ENCODE measurements at places on chromosomes 11 and 22.

GRCh38 chr22:40463017-40463631 lies 92.7 kb downstream of the SGSM3 start:
- DNase-seq = peak; percentile 78

DNA sequence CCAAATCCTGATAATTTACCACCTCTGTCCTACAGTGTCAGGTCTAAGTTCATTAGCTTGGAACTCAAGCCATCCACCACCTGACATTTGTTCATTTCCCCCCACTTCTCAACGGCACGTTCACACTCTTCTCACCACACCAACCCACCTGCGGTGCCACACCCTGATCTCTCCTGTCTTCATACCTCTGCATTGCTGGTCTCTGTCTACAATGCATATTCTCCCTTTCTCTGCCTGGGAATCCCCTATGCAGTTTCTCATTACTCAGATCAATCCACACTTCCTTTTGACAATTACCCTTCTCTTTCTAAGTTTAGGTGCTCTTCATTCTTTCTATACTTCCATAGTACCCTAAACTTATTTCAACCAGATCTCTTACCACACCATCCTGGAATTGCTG lies 20.4 kb upstream of the EMSY start:
- no peak for DNase-seq

- no peak for DNase-seq
Observed at GRCh38 chr22:50339945-50340879, 2.9 kb upstream of the PPP6R2 start.

GRCh38 chr11:65491163-65491465 lies 7.7 kb upstream of the MALAT1 start:
- DNase-seq = no peak

DNA sequence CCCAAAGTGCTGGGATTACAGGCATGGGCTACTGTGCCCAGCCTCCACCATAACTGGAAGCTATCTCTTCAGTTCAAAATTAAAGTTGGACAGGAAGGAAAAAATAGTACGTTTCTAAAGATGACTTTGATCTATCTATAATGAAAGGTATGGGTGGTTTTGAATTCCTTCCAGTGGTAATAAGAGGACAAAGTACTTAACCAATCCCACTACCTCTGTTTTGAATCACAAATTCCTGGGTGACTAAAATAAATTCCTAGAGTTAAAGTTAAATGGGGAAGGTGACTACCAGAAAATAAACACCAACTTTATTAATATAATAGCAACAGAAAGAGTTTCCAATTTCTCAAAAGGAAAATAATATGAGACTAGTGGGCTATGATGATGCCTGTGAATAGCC lies 9.1 kb downstream of the PHF5A start:
- DNase-seq = no peak

GRCh38 chr22:42910221-42910942 lies 53.3 kb upstream of the ARFGAP3 start:
- no peak for DNase-seq

GRCh38 chr11:131300439-131300717 lies 70.0 kb upstream of the NTM start:
- DNase-seq = no peak

DNA sequence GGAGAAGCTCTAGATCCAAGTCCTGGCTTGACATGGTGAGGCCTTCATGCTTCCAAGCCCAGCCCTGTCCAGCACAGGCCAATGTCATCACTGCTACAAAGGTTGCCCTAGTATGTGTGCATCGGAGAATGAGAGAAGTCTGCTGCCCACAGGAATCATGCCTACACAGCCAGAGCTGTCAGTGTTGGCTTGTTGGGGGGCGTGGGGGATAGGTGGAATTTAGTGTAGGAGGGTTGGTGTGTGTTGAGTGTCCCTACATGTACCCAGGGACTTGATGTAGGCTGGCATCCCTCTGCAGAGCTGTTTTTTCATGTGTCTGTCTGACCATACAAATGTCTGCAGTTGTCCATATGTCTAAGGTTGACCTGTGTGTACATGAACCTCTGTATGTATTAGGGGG lies 37.6 kb downstream of the SLC22A12 start:
- no peak for DNase-seq

DNA sequence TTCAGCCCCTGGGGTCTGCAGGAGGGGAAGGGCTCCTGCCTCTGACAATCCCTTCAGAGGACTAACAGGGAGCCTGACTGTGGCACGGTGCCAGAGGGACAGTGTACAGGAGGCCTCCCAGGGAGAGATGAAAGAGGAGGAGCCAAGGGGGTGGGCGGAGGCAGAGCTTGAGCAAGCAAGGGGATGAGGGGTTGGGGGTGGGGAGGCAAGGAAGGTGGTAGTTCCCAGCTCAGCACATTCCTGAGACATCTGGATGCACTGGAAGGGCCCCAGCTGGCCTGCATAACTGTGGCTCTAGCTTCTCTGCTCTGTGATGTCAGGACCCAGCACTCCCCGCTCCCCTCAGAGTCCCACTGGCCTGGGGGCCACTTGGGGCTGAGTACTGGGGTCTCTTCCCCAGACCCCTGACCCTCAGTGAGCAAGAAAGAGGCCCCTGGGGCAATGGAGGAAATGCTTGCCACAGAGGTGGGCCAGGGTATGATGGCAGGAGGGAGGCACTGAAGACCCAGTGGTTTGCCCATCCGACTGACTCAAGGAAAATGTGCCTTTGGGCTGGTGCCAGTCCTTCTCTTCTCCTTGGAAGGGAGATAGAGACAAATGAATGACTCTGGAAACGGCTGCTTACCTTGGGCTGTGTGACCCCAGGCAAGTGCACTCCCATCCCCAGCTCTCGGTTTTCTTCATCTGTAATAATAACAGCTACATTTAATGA lies 13.3 kb downstream of the CREB3L1 start:
- DNase-seq = no peak

GRCh38 chr11:127926721-127927120 lies 660.6 kb downstream of the ETS1 start:
- no peak for DNase-seq

- DNase-seq = no peak
Observed at GRCh38 chr22:26515931-26516330, 3.7 kb upstream of the TFIP11 start.

DNA sequence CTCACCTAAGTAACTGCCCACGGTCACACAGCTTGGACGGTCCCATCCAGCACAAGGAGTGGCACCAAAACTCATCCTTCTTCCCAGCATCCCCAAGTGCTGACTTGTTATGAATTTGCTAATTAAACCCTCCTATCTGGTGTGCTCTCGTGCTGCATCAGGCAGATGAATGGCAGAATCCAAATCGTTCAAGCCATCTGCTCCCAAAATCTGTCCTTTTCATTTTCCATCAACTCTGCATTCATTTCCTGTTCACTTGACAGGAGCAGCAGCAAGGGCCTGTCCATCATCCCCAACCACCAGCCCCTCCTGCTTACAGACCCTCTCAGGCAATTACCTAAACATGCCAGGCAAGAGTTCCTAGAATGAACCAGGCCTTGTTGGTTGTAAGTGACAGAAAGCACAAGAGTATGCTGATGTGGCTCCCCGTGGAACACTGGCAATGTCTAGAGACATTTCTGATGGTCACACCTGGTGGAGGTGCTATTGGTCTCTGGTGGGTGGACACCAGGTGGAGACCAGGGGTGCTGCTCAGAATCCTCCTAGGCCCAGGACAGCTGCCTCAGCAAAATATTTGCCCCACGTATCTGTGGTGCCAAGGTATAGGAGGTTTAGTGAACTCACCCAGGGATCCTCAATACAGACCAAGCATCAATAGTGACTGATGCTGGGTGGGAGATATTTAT lies 832.5 kb downstream of the TBC1D22A start:
- DNase-seq = no peak

GRCh38 chr11:128551611-128552335 lies 35.6 kb downstream of the ETS1 start:
- no peak for DNase-seq

DNA sequence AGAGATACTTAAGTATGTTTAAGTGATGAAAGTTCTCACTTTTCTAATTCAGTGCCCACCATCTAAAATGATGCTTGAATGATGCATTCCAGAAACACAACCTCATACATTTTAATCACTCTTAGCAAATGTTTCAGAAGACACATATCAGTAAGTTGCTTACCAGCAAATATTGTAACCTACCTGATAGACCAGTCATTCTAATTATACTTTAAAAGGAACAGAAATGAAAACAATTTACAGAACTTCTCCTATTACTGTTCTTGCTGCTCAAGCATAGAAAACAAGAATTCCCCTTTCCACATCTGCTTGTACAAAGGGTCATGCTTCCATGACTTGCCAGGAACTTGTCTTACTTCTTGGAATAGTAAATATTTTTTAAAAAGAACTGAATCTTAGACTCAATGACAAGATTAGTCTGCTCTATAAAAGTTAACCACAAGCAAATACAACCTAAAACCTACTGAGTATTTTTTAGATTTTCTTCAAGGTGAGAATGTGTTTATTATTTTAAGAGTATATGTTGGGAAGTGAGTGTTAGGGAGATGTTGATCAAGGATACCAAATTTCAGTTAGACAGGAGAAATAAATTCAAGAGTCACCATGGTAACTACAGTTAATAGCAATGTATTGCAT lies 82.0 kb upstream of the SC5D start:
- no peak for DNase-seq

DNA sequence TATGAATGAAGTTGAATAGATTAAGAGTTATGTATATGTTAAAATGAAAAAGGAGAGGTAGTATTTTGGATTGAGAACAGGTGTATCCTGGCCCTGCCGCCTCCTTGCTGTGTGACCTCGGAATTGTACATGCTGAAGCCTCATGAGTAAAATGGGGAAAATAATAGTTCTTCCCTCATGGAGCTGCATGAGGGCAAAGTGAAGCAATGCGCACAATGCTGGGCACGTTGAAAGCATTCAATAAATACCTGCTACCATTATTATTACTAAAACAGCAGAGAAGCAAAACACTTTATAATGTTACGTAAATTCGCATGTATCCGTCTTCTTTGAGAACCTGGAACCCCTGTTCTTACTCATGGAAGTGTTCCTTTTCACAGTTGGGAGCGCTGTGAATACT lies 5.7 kb downstream of the AMOTL1 start:
- no peak for DNase-seq

- peak; percentile 79 for DNase-seq
Observed at GRCh38 chr11:65381716-65382032, 772 bp downstream of the SLC25A45 start.

GRCh38 chr22:46055181-46055875 lies 78.4 kb upstream of the WNT7B start:
- DNase-seq = peak; percentile 67

DNA sequence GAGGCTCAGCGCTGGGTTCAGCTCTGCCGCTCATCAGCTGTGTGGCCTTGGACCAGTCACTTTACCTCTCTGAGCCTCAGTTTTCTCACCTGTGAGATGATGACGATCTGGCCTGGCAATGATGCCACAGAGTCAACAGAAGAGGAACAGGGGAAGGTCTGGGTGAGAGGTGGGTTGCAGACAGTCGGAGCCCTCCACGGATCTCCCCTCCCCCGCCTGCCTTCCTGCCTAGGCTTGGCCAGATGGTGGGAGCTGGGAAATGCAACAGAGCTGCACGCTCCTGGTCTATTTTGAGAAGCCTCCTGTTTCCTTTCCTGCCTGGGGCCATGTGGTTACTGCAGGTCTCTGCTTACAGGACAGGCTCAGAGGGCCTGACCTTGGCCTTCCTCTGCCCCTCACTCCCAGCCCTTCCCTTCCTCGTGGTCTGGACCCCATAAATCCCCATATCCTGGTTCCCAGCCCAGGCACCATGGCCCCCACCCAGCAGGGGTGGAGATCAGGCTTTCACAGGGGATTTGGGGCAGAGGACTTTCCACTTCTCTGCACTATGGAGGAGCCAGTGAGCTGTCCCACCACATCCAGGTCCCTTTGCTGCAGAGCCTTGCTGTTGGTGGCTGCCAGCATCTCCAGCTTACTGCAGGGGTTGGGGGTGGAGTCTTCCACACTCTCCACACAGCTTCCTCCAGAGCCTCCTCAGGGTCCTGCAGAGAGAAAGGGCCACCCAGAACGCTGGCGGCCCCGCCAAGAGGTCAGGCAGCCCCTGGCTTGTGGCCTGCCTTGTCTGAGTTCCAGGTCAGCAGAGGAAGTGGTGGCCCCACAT lies 46.9 kb downstream of the C11orf96 start:
- DNase-seq = no peak

GRCh38 chr11:773830-774229 lies 3.5 kb downstream of the GATD1 start:
- no peak for DNase-seq

DNA sequence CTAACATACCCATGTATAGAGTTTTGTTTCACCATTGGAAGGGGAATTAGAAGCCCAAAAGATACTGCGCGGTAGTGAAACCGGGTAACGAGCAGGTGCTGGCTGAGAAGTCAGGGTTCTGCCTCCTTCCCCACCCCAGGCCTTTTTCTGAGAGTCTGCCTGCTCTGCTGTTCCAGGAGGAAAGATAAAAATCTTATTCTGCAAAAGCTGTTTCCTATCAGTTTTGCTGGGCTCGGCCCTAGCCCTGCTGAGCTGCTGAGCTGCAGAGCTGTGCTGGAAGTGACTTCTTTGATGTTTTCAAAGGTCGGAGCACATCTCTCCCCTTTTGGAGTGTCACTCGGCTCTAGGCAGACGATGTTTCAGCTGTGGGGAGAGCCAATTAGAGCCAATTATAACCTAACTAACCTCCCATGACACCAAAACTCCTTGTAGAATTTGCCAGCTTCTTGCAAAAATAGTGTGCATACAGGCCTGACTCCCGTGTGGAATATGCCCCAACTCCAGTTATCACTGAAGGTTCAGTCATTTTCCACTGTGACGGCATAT lies 59.4 kb downstream of the SPATA19 start:
- no peak for DNase-seq

DNA sequence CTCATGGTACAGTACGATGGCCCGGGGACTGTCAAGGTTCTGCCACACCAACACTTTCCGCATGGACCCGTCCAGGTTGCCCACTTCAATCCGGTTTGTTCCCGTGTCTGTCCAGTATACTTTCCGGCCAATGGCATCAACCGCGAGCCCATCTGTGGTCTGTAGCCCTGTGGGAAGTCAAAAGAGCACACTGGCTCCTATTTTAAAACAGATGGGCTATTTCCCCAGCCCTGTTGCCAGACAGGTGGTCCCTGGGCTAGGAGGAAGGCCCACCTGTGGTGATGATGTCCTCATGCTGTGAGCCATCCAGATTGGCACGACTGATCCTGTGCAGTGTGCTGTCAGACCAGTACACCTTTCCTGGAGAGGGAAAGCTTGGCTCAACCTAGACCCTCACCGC lies 30.4 kb upstream of the CKAP5 start:
- no peak for DNase-seq

GRCh38 chr11:61509043-61510029 lies 787 bp downstream of the LRRC10B start:
- DNase-seq = peak; percentile 72

DNA sequence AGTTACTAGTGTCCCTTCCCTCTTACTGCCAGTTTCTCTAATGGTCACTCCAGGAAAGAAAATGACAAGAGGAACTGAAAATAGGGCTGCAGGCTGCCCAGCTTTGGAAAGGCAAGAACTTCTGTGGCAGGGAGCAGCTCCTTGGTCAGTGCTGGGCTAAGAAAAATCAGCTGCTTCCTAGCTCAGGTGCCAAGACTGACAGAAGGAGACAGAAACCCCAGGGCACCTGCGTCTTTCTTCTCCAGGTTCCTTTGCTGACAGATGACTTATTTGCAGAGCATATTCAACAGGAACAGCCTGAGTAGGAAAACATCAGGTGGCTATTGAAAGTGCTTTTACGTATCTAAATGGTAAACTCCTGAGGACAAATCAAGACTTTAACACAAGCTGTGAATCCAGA lies 25.4 kb downstream of the MAML2 start:
- no peak for DNase-seq
